ENCODE measurements at places on chromosomes 5 and 9. TPM values are rescaled to one million over a fixed set of nuclear protein-coding genes. Genes with fewer than 3 reads are reported as not detected.

DNA sequence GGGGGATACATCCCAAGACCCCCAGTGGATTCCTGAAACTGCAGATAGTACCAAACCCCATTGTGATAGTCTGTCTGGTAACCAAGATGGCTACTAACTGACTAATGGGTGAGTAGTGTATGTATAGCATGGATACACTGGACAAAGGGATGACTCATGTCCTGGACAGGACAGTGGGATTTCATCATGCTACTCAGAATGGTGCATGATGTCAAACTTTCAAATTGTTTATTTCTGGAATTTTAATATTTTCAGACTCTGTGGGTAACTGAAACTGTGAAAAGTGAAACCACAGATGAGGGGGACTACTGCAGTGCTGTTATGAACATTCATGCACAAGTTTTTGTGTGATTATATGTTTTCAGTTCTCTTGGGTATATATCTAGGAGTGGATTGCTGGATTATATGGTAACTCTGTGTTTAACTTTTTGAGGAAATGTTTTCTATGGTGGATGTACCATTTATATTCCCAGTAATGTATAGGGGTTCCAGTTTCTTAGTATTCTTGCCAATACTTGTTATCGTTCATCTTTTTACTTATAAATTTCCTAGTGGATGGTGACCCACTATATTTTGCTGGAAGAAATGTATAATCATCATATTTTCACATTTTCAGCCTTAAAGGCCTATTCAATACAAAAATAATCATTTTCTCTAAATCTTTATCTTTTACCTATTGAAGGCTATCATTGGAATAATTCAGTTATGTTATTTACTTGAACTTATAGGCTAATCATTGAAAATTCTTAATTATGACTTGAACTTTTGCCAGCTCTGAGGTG is 140.9 kb downstream of the NR3C1 start:
- DNase-seq: no peak

- no peak for DNase-seq
Observed at GRCh38 chr9:109455861-109456260, 42.2 kb downstream of the PTPN3 start.

PLPP7 gene
- 2.6 TPM for polyA plus RNA-seq

NUTM2G gene
- 0.57 TPM for polyA plus RNA-seq

CATSPER3 gene
- 1.3 TPM for polyA plus RNA-seq

SLC34A3 gene
- 11.6 TPM for polyA plus RNA-seq
